ENCODE measurements at places on chromosomes 11 and 22.
A peak's percentile ranks its signal among the peaks of the same experiment; 100 is the strongest.

- no peak for DNase-seq
Measured at GRCh38 chr11:118961591-118961990, 5.5 kb downstream of the UPK2 start.

- no peak for DNase-seq
Measured at GRCh38 chr11:61645179-61645868, 34.9 kb upstream of the DAGLA start.

DNA sequence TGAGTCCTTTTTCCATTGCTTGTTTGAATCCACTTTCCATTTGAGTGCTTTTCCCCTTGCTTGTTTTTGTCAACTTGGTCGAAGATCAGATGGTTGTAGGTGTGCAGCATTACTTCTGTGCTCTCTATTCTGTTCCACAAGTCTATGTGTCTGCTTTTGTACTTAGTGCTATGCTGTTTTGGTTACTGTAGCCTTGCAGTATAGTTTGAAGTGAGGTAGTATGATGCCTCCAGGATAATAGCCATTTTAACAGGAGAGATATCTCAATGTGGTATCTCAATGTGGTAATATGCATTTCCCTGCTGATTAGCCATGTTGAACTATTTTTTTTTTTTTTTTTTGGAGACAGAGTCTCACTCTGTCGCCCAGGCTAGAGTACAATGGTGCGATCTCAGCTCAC lies 16.7 kb downstream of the ACRV1 start:
- no peak for DNase-seq

GRCh38 chr11:25702417-25702816 lies 629.5 kb upstream of the ANO3 start:
- no peak for DNase-seq

GRCh38 chr11:107777110-107777509 lies 65.3 kb upstream of the SLN start:
- no peak for DNase-seq

DNA sequence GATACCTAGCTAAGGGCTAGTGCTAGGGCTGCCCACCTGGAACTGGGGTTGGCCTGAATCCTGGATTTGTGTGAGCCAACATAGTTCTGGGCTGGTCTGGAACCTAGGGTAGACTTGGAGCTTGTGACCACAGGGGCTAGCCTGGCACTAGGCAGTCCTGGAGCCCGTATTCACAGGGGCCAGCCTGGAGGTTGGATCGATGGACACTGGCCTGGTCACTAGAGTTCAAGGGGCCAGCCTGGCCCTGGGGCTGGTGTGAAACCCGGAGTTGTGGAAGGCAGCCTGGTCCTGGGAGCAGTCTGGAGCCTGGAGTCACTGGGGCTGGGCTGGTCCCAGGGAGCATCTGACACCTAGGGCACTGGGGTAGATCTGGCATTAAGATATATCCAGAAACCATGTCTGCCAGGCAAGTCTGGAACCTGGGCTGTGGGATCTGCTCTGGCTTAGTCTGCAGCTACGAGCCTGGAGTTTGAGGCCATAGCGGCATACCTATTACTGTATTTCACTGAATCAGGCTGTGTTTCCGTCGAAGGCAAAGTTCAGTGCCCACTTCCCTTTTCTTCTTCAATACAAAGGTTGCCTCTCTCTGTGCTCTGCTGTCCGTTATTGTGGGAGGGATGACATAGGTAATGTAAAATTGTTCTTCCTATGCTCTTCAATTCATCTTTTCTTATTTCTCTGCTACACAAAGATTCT lies 9.1 kb upstream of the GLYATL1B start:
- no peak for DNase-seq

DNA sequence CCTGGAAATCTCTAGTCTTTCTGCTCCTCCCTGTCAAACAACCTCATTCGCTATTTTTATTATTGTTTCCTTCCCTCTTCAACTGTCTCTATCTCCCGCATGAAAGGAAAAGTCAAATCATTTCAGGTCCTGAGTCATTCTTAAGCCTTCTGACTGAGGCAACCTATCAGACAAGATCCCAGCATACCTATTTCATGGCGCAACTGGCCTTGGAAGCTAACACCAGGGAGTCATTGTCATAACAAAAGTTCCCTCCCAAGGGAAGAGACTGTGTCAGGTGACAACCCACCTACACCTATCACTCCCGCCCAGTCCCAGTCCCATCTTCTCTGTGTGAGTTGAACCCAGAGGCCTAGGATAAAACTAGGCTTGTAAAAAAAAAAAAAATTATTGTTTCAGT lies 10.2 kb upstream of the ARHGAP42 start:
- DNase-seq, result no peak

GRCh38 chr11:25037431-25037830 lies 540.6 kb downstream of the LUZP2 start:
- DNase-seq, result no peak

- DNase-seq, result no peak
Measured at GRCh38 chr11:83467837-83468236, 181.7 kb upstream of the CCDC90B start.

- no peak for DNase-seq
Measured at GRCh38 chr11:20050551-20051333, 109.5 kb downstream of the DBX1 start.

DNA sequence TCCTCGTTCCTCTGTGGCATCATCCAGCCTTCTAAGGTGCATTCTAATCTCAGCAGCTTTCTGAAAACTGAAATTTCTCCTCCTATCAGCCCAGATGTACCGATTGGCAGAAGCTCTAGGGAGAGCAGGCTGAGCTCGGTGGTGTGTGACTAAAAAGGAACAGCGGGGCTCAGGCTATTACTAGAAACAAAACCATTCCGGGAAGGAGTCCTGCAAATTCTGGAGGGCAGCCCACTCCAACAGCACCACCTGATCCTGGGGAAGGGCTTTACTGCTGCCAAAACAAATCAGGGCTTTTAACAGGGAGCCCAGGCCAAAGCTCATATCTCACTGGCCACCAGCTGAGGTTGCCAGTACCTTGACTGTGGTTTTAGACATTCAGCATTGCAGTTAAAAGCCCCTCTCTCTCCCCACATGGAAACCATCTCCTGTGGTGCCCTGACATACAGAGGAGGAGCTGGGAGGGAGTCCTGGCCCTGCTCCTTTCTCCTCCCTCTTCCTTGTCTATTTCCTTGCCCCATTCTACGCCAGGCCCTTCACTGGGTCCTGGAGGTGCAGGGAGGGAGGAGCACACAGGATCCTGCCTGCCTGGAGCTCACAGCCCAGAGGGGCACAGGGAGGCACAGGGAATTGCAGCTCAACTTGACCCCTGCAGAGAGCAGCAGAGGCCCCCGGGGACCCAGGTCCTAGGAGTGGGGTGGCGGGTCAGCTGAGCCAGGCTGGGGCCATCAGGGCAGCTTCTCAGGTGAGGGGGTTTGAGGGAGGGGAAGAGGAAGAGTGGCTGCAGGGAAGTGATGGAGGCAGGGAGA lies 889 bp downstream of the PLAAT4 start:
- peak; percentile 78 for DNase-seq

GRCh38 chr22:37314315-37315074 lies 32.2 kb downstream of the CYTH4 start:
- no peak for DNase-seq

GRCh38 chr11:35216962-35217678 lies 78.1 kb downstream of the CD44 start:
- DNase-seq, result no peak

GRCh38 chr11:100316952-100317351 lies 370.1 kb upstream of the ARHGAP42 start:
- DNase-seq, result no peak

DNA sequence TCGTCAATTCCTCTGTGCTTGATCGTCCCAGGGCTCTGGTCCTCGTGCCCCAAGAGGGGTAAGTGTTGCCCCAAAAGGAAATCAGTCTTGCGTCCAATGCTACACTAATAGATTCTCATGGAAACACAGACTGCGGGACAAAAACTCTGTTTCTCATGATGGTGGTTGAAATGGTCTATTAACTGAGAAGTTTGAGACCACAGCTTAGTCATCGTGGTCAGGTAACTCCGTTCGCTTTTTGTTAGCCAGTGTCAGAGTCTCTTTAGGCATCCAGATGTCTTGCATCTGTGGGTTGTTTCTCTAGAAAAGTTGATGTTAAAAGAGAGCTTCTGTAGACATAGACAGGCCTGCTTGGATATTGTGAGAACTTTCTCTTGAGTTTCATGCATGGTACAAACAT lies 104.6 kb upstream of the SORL1-AS1 start:
- no peak for DNase-seq

- no peak for DNase-seq
Measured at GRCh38 chr11:102793677-102794290, 4.2 kb downstream of the MMP1 start.

DNA sequence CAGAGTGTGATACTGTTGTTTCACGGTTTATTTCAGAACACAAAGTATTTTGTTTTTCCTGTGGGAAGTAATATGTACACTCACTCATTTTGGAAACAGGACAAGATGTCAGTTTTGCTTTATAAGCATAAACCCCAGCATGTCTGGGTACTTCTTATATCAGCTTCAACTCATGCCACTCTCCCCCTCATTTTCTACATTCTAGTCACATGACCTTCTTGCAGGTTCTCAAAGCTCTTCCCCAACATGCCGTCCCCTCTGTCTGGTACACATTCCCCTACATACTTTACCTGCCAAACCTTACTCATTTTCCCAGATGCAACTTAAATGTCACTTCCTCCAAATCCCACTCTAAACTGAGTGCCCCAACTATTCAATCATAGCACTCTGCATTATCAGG lies 1.6 kb upstream of the CTR9 start:
- no peak for DNase-seq

DNA sequence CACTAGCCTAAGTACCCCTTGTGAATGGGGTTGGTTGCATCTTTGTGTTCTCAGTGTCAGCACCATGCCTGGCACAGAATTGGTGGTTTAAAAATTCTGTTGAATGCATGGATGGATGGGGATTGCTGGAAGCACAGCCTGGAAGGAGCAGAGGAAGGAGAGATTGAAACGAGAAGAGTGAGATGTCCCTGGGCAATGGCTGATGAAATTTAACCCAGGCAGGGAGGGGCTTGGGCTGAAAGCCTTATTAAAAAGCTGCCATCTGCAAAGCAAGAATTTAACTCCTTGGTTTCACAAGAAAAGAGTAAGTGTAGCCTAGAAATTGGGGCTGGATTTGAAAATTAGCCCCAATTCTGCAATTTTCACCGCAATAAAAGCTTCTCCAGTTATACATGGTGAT lies 126.7 kb downstream of the TEAD1 start:
- DNase-seq, result peak; percentile 42

DNA sequence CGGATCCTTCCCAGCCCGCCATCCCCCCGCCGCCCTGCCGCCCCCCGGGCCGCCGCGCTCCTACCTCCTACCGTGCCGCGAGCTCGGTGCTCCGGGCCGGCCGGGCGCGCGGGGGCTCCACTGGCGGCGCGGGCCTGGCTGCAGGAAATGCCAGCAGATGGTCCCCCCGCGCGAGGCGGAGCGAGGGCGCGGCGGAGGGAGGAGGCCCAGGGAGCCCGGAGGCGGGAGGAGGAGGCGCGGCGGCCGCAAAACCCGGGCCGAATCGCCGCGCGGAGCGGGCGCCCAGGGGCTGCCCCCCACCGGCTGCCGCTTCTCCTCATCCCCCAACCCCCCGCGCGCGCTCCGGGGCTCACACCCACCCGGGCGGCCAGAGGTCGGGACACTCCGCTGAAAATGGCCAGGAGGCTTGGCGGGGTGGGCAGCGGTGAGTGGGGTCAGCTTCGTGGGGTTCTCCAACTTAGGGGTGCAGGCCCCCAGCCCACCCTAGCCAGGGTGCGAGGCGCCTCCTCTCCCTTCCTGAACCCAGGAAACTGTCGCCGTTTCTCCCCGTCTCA lies at the start of gene OSBPL5:
OSBPL5 (minus strand) TSS at position 159 of the 554 bp plus-strand sequence. CDS start 36,162 bp downstream, outside the sequence.
- peak; percentile 11 for DNase-seq

GRCh38 chr11:133443206-133443747 lies 89.0 kb downstream of the OPCML start:
- DNase-seq, result no peak

DNA sequence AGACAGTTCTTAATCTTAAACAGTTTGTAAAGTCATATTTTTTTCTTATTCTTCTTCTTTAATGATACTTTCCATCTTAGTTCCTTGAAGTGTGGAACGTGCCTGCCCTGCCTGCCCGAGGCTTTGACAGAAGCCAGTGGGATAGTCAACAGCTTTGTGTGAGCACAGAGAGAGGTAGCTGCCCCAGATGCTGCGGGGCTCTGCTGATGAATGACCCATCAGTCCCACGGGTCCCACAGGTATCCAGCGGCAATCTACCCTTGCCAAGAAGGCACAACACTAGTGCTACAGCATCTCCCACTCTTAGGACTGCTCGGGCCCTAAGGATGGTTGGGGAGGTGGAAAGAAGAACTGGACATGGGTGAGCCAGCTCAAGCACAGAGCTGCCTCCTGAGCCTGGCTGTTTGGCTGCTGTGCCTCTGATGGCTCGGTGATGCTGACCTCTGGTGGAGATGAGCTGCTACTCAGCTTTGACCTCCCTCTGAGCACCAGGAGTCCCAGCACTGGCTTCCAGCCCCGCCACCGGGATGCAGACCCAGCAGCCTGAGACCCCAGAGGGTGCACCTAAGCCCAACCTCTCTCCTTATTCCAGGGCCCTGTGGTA lies 11.8 kb upstream of the APLNR start:
- DNase-seq, result peak; percentile 61

- DNase-seq, result no peak
Measured at GRCh38 chr11:79813551-79813950, 372.7 kb upstream of the TENM4 start.

DNA sequence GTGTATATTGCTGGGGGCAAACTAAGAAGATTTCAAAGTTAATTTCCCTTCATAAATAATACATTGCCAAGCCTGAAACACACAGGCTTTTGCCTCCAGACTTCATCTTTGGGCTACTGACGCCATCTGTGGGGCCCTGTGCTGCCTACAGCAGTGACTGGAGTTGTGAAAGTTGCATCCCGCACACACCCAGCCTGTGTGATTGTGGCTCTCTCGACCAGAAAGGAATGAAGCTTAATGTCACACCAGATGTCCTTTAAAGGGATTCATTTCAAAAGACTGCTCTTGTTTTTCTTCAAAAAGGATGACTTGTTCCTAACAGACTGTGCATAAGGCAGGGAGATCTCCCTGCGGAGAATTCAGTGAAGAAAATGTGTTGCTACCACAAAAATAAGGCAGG lies 210.5 kb downstream of the FAM181B start:
- peak; percentile 0 for DNase-seq

GRCh38 chr22:30606455-30607299 lies at the start of gene TCN2:
Gene TCN2, plus strand, starts transcription at chr22:30607174. Its CDS starts 158 bp downstream, at chr22:30607332.
- peak; percentile 71 for DNase-seq

Data from NCI-H2171 treated with DMSO at 0.1 percent for 48 hours (cell line).